ENCODE measurements at places on chromosomes 6 and 20.

DNA sequence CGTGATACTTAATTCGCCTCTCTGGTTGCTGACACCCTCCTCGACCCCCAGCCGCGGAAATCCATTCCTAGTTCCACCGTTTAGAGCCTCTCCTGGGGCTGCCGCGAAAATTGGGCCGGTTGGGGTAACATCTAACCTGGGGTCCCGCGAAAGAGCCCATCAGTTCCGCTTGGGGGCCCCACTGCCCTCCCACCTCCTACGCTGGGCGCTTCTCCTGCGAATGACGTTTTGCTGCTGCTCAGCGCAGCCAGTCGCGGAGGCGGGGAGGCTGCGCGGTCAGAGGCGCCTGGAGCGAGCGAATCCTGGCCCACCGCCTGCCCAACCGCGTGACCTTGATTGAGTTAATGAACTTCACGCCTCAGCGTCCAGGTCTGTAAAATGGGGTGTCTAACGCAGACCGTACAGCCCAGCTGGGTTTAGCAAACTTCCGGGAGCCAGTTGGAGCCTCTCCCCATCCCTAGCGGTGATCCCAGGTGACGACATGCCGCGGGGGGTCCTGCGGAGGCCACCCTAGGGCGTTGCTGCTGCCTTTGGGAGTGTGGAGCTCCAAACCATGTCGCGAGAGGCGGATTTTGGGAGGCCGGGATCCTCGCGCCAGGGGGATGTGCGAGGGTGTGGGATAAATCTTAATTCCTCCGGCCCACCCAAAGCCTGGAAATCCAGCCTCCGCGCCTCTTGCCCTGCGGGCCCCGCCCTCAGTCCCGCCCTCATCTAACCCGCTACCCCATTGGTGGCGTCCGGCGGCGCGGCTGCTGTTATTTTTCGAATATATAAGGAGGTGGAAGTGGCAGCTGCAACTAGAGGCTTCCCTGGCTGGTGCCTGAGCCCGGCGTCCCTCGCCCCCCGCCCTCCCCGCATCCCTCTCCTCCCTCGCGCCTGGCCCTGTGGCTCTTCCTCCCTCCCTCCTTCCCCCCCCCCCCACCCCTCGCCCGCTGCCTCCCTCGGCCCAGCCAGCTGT, at the start of gene CDC25B:
TSS of gene CDC25B (plus strand) at position 800 of the 958 bp plus-strand sequence. CDS start 222 bp downstream, outside the sequence.
- peak; percentile 89 for DNase-seq

DNA sequence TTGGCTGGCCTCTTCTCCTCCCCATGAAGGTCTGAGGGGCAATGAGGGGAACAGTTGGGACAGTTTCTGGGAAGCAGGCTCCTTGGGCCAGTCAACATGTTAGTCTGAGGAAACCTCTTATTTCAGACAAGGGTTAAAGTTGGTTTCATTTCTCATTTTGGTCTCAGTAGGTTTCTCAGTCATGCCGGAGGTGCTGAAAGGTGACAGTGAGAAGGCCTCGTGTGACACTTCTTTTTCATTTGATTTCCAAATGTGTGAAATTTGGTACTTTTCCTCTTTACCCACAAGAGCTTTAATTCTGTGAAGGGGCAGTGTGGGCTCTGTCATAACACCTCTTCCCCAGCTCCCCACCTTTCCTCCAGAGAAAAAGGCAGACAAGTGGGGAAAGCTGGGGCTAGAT, 7.5 kb upstream of the GLP1R start:
- DNase-seq, result no peak

DNA sequence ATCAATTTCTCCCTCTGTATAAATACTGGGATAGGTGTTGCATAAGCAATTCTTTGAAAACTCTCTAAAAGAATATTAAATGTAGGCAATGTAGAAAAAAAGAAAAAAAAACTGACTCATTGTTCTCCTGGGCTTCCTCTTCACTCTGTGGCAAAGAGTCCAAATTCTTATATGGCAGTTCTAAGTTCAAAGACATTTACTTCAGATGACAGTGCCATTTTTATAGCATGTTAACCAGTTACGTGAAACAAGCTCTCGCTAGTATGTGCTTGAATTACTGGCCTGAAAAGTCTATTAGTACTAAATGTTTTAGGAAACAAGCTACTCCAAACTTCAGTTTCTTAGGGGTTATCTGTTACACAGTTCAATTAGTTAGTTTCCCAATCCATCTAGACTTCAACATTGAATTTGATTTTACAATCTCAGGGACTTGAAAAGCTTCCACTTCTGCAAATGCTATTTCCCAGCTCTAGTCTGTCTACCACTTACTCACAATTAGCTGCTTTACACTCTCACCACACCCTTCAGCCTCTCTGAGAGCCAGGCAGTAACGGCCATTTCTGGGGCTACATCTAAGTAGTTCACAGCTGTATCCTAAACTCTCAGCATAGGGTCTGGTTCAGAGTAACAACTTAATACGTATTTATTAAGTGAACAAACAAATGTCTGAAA, 100.4 kb downstream of the OGFRL1 start:
- DNase-seq, result no peak

DNA sequence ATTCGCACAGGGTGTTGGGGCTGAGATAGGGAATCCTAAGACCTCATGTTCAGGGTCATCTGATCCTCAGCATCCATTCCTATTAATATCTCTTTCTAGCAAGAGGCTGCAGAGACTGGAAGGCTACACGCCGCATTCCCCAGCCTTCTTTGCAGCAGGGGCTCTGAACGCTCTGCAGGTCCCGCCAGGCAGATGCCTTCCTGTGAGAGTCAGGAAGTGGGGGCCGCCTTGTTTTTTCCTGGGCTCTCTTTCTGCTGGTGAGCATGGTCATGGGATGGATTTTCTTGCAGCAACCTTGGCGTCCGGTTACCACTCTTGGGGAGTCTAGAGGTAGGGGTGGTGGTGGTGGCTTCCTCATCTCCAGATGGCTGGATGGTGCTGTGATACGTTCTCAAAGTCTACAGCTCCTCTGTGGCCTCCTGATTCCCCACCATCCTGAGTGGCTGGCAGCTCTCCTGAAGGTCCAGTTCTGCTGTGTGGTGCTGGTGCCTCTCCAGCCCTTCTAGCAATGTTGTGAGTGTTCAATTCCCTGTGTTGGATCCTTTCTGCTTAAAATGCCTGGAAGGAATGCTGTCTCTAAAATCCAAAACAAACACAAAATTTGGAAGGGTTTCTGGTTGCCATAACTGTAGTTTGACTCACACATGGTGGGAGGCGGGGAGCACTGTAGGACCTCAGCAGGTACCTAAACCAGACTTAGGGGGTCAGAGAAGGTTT, 111.9 kb downstream of the CEBPB start:
- DNase-seq, result no peak

DNA sequence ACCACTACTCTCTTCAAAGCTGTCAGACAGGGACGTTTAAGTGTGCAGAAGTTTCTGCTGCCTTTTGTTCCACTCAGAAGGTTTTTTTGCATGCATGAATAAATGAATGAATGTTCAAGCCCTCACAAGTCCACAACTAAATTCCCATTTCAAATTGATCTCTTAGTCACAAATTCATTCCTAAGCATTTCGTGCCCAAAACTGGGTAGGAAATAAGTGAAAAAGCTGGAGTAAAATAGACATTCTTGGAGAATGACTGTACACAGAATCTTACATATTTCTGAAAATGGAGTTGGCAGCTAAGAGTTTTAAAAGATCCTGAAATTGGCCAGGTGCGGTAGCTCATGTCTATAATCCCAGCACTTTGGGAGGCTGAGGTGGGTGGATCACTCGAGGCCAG, 117.6 kb downstream of the PERP start:
- no peak for DNase-seq

GRCh38 chr6:168708984-168709383, 268.0 kb downstream of the SMOC2 start:
- no peak for DNase-seq

DNA sequence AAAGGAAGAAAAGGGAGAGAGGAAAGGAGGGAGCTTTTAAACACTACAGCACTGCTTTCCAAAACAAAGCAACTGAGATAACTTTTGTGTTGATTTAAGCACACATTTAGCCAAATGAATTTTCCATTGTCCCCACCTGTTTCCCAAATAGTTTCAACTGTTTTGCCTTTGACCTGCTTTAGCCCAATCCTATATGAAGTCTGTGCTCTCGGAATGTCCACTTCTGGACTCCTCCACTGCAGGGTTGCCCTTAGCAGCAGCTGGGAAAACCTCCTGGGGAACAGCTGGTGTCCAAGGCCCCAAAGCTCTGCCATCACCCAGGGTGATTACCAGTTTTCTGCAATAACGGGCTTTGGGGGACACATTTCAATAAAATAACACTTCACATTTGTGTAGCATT, 44.9 kb upstream of the PKHD1 start:
- no peak for DNase-seq

GRCh38 chr6:52373151-52373690, 11.3 kb downstream of the PAQR8 start:
- no peak for DNase-seq

GRCh38 chr6:96116674-96117073, 100.9 kb downstream of the FUT9 start:
- DNase-seq, result no peak

- DNase-seq, result no peak
Measured at GRCh38 chr20:21509079-21509596, 4.7 kb downstream of the NKX2-2 start.

- DNase-seq, result peak; percentile 68
Measured at GRCh38 chr6:46184114-46184513, 13.3 kb upstream of the ENPP5 start.

DNA sequence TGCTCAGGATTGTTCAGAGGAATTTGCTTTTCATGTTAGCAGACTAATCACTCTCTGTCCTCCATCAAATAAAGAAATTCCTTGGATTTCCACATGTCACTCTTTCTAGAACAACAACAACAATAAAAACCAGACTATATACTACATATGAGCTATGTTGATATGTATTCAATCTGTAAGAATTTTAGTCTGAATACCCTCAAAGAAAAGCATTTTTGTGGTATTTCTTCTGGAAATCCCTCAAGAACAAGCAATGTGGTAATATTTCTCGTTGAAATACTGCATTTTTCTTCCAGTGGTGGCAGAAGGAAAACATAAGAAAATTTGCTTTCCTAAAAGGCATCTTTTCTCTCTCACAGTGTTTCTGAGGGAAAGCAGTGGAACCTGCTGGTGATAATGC, 312.6 kb upstream of the RSPO3 start:
- no peak for DNase-seq

DNA sequence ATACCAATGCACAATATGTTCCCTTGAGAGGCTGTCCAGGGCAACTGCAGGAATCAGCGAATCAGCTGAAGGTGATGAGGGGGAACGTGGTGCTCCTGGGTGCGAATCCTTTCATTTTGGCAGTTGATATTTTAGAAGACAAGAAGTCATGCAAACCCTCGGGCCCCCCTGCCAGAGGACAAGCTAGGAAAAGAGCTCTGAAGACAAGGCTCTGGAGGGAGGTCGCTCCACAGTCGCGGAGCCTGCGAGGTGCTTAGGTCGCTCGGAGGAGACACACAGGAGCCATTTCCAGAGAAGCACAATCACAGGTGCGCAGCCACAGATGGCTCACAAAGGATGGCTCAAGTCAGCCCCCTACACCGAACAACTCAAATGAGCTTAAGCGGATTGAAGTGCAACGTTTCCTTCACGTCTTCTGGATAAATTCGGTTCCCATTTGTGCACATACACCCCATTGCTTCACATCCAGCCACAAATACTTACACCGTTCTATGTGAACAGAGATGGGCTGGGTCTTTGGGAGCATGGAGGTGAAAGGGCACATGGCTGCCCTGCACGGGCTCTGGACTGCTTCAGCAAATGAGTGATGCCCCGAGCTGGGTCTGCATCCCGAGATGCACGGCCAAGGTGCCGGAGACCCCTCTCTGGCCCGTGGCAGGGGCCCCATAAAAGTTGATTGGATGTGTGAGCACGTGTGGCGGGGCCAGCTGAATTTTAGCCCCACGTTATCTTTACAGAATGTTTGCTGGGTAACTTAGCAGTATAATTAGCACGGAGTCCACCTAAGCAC, 286.3 kb downstream of the TAF4 start:
- DNase-seq, result no peak

DNA sequence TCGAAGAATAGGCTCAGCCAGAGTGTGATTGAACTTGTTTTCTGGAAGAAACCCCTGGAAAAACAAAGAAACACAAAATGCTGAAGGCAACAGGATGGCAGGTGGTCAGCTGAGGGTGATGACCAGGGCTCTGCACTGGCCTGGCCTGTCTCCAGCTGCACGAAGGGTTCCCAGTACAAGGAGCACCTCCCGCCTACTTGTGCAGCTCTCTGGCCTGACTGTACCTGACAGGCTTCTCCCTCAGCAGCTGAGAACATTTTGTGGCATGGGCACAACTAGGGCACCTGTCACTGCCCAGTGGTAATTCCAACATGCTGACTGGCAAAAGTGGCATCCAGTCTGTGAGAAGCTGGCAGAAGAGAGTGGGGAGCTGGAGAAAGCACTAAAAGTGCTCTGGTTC, 38.8 kb upstream of the EMILIN3 start:
- no peak for DNase-seq

- no peak for DNase-seq
Measured at GRCh38 chr6:161127071-161127740, 135.6 kb downstream of the MAP3K4 start.

DNA sequence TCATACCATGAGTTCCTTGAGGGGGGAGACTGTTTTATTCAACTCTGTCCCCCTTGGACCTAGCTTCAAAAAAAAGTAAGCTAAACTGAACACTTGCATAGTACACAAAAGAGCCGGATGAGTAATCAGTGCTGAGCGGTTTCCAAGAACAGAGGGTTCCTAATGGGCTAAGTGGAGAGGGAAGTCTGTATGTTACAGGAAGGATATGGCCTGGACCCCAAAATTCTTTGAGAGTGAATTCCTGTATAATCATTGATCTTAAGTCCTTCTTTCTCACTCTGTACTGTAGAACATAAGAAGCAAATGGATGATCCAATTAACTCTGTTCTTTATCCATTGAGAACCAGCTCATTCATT, 324.7 kb upstream of the CNR1 start:
- peak; percentile 47 for DNase-seq

GRCh38 chr20:10253780-10254179, 35.1 kb downstream of the SNAP25 start:
- DNase-seq, result no peak

DNA sequence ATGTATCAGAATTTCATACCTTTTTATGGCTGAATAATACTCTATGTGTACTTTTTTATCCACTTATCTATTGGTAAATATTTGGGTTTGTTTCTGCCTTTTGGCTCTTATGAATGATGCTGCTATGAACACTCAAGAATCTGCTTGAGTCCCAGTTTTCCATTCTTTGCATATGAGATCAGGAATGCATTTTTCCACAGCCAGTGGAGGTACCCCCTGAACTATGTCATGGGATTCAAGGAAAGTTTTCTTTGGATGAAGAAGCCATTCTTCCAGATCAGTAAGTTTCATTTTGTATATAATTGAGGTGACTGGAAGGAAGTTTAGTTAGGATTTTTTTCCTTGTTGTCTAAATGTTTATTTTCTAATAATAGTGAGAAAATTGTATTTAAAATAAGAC, 40.9 kb downstream of the NKX2-4 start:
- no peak for DNase-seq

DNA sequence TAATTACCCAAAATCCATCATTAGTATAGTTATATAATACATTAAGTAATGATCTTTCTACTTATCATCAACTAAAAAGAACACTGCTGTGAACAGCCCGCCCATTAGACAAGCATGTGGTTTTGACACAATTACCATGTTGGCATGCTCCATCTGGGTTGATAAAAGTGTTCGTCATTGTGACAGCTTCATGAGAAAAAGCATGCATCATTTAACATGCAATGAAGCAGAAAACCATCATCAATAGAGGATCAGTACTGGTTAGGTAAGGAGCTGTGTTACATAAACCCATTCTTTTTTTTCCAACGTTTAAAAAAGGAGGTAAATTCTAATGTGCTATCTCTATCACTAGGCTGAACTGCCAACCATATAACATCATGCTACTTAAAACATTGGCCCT, 101.9 kb downstream of the EPB41L2 start:
- DNase-seq, result no peak

GRCh38 chr20:57439432-57439831, 48.2 kb downstream of the RBM38 start:
- no peak for DNase-seq

- DNase-seq, result peak; percentile 80
Measured at GRCh38 chr20:4973330-4974097, 27.8 kb downstream of the SLC23A2 start.

All from brain microvascular endothelial cell (primary cell).